ENCODE measurements at places on chromosomes 2 and 18.

DNA sequence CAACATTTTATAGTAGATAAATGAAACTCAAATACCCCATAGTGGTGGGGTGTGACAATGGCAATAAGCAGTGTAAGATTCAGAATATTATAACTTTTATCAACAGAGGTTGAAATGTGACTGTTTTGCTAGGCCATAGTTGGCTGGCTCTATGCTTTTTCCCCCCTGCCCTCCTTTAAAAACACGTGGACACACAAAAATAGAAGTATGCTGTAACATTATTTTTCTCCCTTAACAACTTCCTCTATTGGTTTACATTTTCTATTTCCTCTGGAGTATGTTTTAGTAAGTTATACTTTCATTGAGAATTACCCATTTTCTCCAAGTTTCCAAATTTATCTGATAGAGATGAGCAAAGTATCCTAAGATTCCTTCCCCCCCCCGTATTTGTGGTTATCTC lies 31.1 kb downstream of the NDUFAF7 start:
- DNase-seq = no peak

GRCh38 chr2:232134939-232135338 lies 173.4 kb downstream of the DIS3L2 start:
- no peak for DNase-seq

DNA sequence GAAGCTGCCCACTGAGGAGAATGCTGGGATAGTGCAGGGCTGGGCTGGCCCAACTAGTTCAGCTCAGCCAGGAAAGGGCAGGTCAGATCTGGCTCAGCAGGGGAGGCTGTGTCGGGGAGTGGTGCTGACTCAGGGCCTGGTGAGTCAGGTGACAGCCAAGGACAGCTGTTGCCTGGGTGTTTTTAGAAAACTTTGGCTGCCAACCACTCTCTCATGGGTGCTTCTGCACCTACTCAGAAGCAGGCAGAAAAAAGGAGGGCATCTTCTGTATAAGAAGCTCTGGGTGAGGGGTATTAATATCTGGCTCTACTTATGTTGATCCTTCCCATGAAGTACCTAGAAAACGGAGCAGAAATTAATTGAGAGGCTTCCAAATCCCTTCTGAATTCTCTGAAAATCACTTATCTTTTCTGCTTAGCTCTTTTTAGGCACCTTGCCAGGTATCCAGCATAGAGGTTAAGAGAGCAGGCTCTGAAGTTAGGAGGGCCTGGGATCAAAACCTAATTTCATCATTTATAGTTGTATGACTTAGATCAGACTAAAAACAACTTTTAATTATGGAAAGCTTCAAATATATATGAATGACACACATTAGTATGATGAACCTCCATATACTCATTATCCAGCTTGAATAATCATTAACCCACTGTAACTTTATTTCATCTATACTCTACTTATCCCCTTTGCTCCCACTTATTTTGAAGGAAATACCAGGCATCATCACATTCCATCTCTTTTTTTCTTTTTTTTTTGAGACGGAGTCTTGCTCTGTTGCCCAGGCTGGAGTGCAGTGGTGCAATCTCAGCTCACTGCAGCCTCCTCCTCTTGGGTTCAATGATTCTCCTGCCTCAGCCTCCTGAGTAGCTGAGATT lies 15.5 kb upstream of the RAB10 start:
- DNase-seq = no peak

DNA sequence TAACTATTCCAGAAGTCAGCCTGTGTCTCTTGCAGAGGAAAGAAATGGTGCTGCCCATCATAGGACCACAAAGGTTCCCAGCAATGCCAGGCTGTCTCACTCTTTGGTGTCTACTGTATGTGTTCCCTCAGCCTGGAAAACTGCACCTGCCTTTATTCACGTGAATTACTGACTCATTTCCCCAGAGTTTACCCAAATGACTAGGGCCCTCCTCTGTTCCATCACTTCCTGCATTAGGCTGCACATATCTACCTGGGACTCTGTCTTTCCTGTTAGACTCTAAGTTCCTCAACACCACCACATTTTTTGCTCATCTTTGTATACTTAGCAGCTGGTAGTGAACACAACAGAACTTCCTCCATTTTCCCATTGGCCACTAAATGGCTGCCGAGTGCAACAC lies 188.3 kb downstream of the FHOD3 start:
- no peak for DNase-seq

DNA sequence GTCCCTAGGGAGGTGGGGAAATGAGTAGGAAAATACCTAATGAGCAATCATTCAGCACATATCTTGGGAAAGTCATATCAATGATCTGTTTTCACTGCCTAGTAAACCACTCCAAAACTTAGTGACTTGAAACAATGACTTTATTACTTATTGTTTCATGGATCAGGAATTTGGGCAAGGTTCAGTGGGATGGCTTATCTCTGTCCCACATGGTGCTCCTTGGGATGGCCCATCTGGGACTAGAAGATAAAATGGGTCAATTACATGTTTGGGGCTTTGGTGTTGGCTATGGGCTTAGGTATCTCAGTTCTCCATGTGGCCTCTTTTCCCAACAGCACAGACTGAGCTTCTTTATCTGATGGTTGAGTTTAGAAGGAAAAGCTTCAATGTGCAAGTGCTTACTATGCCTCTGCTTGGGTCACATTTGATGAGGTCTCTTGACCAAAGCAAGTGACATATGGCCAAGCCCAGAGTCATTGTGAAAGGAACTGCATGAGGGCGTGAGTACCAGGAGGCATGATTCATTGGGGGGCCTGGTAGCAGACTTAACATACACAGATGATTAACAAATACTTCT lies 218.1 kb upstream of the TNP1 start:
- no peak for DNase-seq

- DNase-seq = no peak
These were observed 33.4 kb downstream of the USP14 start for GRCh38 chr18:191725-192124.

- DNase-seq = no peak
These were observed 3.9 kb upstream of the UCN start for GRCh38 chr2:27312152-27312551.

DNA sequence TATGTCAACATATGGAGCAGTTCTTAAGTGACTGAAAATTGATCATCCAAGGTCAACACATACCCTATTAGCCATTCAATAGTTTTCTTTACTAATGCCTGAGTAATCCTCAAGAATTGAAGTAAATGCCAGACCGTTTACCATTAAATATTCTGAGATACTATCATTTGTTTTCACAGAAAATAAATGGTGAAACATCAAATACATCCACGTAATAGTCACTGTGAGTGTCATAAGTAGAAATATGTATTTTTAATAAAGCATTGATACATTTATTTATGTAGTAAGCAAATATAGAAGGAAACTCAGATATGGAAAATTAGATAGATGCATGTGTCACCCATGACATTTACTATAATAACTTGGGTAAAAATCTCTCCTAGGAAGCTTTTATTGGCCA lies 927.8 kb upstream of the NRXN1 start:
- DNase-seq = no peak

- DNase-seq = no peak
These were observed 81.2 kb downstream of the SH3YL1 start for GRCh38 chr2:182509-183122.

DNA sequence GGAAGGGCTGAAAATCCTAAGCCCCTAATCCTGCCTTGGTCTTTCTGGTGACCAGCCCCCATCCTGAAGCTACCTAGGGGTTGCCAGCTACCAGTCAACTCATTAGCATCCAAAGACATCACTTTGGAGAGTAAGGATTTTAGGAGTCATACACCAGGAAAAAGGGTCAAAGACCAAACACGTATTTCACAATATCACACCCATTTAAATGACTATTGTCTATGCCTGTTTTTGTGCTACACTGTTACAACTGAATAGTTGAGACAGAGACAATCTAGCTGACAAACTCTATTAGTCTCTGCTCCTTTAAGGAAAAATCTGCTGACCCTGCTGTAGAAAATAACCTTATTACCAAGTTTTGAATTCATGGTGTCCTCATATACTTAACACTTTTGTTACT lies 21.0 kb upstream of the RBBP8 start:
- no peak for DNase-seq

DNA sequence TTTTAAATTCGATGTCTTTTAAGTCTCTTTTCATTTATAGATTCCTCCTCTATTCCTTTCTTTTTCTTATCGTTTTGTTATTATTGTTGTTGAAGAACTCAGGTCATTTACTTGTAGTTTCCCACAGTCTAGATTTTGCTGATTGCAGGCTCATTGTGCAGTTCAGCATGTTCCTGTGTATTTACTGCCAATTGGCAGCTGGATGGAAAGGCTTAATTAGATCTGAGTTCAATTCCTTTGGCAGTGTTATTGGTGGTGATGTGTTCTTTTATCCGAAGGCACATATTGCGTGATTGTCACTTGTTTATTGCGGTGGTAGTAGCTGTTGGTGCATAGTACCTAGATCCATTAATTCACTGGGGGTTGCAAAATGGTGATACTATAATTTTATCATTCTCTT lies 180.7 kb downstream of the BABAM2 start:
- DNase-seq = no peak

All from naive thymus-derived CD4-positive, alpha-beta T cell (primary cell).